ENCODE measurements at places on chromosomes 7 and 10.
A peak's percentile ranks its signal among the peaks of the same experiment; 100 is the strongest.

GRCh38 chr10:110680273-110681020 lies 36.3 kb downstream of the RBM20 start:
- no peak for DNase-seq

DNA sequence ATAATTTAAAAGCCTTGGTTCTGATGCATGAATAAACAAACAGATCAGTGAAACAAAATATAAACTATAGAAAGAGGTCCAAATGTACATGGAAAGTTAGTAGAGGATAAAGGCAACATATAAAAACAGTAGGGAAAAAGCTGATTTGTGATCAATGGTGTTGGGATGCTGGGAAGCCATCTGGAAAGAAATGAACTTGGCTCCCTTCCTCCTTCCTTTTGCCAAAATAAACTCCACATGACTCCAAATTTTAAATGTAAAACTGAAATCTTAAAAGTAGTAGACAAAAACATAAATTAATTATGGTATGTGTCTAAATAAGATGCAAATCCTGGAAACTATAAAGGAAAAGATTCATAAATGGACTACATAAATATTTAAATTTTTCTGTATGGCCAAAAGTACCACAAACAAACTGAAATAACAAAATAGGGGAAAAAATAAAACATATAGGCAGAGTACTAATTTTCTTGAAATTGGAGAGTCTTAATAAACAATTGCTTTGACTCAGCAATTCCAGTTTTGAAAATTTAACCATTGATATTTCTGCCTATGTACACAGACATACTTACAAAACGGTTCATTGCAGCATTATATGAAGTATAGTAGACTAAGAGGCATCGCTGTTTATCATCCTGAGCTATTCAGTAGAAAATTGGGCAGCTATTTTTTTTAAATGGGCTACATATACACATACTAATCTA lies 77.0 kb upstream of the TRIM24 start:
- no peak for DNase-seq

GRCh38 chr7:67752227-67752626 lies 755.6 kb downstream of the TYW1 start:
- DNase-seq, result no peak

DNA sequence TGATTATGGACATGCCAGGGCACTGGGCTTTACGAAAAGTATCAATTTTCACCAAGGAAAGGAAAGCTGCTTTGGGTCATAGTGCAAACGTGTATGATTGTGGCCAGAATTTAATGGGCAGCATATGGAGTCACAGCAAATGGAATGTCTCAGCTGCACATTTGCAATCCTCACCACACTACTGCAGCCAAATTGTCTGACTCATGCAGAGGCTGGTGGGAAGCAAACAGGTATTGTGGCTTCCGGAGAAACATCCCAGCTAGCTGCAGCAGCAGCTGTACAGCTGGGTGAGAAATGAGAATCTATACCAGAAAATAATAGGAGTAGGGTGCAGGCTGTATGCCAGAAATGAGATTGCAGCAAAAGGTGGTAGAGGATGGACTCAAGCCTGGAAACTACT lies 374.7 kb upstream of the VWC2 start:
- DNase-seq, result no peak

GRCh38 chr7:71857338-71857737 lies 554.8 kb downstream of the CALN1 start:
- DNase-seq, result no peak

- DNase-seq, result no peak
Observed at GRCh38 chr7:27263781-27264180, 21.2 kb downstream of the EVX1 start.

DNA sequence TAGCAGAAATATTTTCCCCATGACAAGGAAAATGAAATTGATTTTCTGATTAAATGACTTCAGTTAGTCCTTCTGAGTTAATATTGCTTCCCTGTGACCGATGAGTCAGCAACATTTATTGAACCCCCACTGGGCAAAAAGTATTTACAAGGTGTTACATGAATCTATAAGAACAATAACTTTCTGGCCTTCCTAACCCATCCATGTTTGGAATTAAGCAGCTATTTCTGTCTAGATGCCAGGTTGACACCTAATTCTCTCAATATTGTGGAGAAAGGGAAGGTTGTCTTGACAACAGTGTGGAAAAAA lies 112.9 kb upstream of the JAZF1 start:
- DNase-seq, result peak; percentile 48

DNA sequence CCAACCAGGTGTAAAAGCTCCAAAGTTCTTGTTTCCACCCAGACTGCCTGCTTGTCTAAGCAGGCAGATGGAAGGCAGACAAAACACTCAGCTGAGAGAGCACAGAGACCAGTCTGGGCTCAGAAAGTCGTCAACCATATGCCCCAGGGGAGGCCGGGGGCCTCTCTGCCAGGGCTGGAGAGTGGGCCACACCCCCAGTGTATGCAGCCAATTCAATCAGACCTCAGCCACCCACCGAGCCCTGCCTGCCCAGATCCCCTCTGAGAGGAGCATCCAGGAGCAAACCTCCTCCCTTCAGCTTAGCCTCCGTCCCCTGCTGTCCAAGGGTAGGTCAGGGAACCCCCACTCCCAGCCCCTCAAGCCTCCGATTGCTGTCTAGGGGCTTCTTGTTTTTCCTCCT lies 196.3 kb downstream of the LSM5 start:
- no peak for DNase-seq
